ENCODE measurements at places on chromosomes 2 and 18.

DNA sequence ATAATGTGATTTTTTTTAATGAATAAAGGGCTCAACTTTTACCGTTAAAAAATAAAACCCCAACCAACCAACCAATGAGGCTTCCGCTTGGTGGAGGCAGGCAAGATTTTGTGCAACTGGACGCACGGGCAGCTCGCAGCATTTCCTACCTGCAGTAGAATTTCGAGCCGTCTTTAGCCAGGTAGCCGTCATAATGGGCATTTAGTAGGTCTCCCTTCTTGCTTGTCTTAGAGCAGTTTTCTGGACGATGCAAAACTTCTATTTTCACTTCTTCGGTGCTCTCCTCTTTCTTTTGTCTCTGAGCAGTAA is 316 bp downstream of the FKBP7 start:
- peak; percentile 59 for DNase-seq

GRCh38 chr2:188292348-188293239 is 920 bp downstream of the GULP1 start:
- DNase-seq, result peak; percentile 94

- peak; percentile 7 for DNase-seq
These were observed 136.0 kb downstream of the INSIG2 start for GRCh38 chr2:118223992-118224894.

- DNase-seq, result no peak
These were observed 25.0 kb downstream of the CYBRD1 start for GRCh38 chr2:171547256-171547655.

DNA sequence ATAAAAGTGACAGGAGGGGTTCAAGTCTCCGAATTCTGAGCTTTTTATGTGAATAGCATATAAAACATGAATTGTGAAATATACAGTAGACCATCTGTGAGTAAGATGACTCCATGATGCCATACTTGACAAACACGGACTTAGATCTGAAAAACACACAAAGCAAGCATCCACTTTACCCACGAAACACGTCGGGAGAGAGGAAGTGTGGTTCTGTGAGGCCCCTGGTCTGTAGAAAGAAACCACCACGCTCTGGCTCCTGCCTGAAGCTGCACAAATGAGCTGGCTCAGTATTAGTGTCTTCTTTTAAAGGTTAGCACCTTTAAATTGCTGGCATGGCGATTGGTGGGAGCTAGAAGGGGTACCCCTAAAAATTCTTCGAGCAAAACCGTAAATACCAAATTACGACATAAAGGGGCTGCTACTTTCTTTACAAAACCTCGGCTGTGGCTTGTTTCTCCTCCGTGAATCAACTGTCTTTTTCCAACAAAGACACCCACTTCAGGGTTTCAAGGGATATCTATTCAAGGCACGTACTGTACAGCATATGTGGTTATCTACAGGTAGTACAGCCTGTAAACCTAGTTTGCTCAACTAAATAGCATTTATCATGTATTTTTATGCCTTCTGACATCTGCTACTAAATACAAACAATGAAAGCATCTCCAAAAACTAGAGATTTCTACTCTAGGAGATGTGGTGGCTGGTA is 70.9 kb downstream of the AFF3 start:
- DNase-seq, result no peak

GRCh38 chr18:31555971-31556747 is 35.5 kb upstream of the TTR start:
- peak; percentile 79 for DNase-seq

DNA sequence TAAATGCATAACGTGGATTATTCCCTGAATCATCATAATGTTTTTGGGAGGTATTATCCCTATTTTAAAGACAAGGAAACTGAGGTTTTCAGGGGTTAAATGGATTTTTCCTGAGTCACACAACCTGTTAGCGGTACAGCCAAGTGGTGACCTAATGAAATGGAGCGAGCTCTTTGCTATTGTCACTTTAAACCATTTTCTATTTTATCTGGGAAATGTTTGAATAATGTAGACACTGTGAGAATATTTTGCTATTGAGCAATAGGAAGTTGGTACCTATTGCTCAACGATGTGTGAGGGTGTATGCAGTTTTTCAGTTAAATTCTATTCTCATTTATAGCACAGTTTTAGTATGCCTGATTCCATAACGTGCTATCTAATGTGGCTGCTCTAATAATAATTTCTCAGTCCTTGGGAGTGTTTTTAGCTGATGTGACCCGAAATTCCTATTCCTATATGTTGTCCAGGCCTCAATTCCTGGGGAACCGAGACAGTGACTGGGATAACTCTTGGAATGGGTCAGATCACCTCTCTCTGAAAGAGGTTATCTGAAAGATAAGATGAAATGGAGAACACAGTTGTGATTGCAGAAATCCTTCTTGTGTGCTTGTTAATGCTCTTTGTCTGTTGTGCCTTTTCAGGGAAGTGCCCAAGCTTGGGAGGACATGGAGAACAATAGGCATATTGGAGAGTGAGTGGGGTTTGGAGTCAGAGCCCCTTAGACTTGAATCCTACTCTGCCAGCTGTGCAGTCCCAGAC is 38.4 kb downstream of the ABCB11 start:
- peak; percentile 42 for DNase-seq

GRCh38 chr2:114160263-114160981 is 270.5 kb downstream of the ACTR3 start:
- no peak for DNase-seq

GRCh38 chr18:62186499-62186773 is 420 bp downstream of the PIGN start:
- no peak for DNase-seq

GRCh38 chr2:240839152-240840143 is 19.4 kb upstream of the KIF1A start:
- DNase-seq, result no peak

- DNase-seq, result peak; percentile 35
These were observed 366.4 kb downstream of the ZNF521 start for GRCh38 chr18:24985586-24985985.

- peak; percentile 97 for DNase-seq
These were observed 20.0 kb downstream of the MERTK start for GRCh38 chr2:111918383-111918806.

GRCh38 chr2:138390316-138390945 is 111.1 kb upstream of the SPOPL start:
- DNase-seq, result no peak

DNA sequence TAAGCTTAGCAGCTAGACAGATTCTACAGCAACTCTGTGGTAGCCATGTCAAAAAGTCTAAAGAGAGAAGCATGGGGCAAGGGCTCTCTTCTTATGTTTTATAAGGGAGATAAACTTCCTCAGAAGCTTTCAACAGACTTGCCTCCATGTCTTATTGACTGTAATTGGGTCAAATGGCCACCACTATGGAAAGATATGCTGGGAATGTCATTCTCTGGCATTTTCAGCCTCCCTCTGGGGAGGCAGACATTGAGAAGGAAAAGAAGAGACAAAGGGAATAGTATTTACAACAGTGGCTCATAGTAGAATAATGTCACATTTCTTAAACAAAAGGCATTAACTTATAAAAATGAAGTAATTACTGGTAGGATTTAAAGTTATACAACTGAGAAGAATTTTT is 1964.5 kb upstream of the PIK3C3 start:
- DNase-seq, result no peak

DNA sequence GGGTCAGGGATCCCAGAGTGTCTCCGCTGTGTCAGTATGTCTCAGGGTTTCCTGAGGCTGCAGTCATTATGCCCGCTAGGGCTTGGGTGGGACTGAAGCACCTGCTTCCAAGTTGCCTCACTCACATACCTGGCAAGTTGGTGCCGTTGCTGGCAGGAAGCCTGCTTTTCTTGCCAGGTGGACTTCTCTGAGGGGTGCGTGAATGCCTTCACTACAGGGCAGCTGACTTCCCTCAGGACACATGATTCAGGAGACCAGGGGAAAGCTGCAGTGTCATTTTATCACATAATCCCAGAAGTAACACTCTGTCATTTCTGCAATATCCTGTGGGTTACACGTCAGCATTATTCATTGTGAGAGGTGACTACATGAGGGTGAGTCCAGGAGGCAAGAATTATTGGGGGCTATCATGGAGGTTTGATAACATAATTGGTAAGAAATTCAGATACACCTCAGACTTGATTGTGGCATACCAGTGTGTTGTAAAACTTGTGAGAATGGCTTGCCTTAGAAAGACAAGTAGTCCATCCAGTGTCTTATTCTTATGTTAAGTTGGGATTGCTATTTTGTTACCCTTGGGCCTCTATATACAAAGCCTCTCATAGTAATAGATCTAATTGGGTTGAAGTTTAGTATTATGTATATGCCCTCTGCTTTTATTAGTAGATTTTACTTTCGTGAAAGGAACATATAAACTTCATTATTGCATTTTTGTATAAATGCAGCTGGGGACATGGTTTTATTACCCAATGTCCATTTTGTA is 44.1 kb downstream of the NEDD4L start:
- no peak for DNase-seq

Data from adipocyte (in vitro differentiated cells).